D341Med (cell line): ENCODE measurements at places on chromosomes 5 and 9.

DNA sequence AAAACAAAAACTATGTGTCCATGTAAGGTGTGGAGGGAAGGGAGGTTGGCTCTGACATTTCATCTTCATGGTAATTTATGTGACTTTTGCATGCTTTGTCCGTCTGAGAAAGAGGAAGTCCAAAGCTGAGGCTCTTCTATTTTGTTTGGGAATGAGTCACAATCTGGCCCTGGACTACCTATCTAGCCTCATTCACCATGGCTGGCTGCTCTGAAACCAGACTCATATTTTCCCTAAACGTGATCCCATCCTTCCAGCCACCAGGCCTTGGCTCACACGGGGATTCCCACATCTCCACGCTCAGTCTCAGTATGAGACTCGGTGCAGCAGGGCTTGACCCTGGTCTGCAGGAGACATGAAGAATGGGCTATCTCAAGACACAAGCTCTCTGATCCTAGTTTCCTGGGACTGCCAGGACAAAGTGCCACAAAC is 672.8 kb downstream of the ACTL7B start:
- no peak for DNase-seq

GRCh38 chr5:10585518-10585915 is 21.6 kb downstream of the ANKRD33B start:
- DNase-seq, result peak; percentile 5

- no peak for DNase-seq
Observed at GRCh38 chr9:10014889-10015288, 597.9 kb downstream of the PTPRD start.

DNA sequence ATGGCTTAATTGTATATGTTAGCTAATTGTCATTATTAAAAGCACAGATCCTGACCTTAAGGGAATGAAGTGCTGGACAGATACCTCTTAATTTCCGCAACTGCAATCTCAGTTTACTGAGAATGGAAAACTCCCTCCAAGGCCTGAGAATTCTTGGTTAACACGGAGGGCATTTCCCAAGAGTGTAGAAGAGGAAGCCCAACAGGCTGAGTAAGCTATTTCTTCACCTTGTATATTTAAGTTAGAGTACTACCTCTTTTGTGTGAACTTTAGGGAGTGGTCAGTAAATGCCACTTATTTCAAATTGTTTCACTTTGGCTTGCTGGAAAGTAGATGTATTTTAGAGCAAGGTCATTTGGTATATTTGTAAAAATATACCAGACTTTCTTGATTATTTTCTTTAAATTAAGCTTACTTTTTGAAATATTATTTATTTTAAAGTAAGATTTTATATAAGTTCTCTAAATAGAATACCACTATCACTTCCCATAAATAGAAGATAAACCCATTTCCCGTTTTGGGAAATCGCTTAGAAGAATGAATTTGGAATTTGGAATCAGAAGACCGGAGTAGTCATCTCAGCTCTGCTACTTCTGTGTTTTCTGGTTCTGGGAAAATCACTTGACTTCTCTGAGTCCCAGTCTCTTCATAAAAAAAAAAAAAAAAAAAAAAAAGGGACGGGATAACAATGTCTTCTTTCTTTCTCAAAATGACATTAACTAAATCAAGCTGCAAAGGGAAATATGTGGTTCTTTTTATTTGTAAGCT is 26.0 kb upstream of the C9orf72 start:
- no peak for DNase-seq

GRCh38 chr5:30572279-30572678 is 621.2 kb upstream of the CDH6 start:
- DNase-seq, result no peak
